Stimulated activated CD4-positive, alpha-beta T cell treated with anti-CD3 and anti-CD28 coated beads, Interleukin-1b, Interleukin-23, amount 100 ng/mL, for 4 hours (primary cell): ENCODE measurements at places on chromosomes 4 and X.

DNA sequence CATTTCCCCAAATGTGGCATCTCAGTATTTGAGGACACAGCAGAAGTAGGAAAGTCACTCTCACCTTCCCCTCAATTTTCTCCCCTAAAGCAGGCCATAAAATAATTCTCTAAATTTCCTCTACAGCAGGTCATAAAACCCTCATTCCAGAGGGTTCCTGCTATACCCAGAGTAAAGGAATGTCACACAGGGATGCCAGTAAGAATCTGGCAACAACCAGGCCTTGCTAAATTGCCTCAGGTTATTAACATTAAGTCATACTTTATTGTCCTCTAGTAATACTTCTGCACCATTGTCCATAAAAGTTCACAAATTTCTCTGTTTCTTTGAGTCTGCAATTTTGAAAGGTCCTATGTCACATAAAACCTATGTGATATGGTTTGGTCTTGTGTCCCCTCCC lies 685.7 kb upstream of the SLIT2 start:
- no peak for DNase-seq

- DNase-seq = no peak
Observed at GRCh38 chrX:143869018-143869417, 14.9 kb upstream of the UBE2NL start.

GRCh38 chrX:1466971-1467561 lies 14.4 kb upstream of the ASMTL start:
- no peak for DNase-seq

GRCh38 chrX:119853444-119853843 lies 681 bp upstream of the UPF3B start:
- no peak for DNase-seq

- no peak for DNase-seq
Observed at GRCh38 chrX:75303795-75304194, 29.9 kb downstream of the UPRT start.

DNA sequence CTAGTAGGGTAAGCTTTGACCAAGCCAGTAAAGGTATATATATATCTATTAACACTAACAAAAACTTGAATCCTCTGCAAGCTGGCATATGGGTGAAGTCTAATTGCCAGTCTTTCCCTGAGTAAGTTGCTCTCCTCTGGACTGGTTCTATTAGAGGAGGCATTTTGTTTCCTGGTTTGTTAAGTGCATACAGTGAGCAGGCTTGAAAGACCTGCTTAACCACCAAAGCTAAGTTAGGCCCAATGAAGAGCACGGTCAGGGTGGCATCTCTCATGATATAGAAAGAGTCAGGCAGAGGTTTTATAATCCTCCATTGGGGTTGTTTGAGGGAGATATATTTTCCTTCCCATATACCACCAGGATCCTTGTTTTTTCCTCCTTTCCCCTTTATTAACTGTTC lies 9.6 kb upstream of the AREG start:
- DNase-seq = no peak

DNA sequence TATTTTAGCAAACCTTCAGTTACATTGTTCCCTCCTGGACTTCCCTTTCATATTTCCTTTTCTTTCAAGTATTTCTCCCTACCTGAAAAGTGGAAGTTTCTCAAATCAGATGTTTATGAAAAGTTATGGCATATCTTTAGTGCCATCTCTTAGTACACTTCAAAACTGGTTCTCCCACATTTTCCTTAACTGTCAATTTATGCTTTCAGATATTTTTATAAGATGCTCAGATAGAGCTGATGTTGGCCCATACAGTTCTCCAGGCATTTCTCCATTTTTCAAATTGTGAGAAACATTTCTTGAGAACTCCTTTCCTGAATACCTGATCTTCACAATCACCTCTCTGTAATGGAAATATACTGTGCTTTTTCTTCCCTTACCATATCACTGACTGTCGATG lies 32.5 kb upstream of the AP1AR start:
- no peak for DNase-seq

DNA sequence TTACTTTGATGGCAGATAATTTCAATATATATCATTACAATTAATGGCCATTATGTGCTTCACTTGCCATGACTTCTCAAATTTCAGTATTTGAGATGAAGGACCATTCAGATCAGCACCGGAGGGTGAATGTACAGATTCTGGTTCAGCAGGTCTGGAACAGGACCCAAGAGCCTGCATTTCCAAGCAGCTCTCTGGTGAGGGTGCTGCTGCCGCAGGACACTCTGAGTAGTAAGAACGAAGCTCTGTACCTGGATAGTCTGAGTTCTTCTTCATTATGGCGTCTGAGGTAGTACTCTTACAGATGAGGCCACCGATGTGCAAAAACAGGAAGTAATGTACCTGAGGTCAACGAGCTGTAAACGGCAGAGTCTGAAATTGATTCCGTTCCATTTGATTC lies 228.2 kb downstream of the FBXW7 start:
- DNase-seq = no peak

- no peak for DNase-seq
Observed at GRCh38 chr4:169898095-169898494, 128.1 kb downstream of the MFAP3L start.

GRCh38 chr4:7359400-7360062 lies 75.2 kb downstream of the PSAPL1 start:
- DNase-seq = no peak

- no peak for DNase-seq
Observed at GRCh38 chr4:124691801-124692200, 20.7 kb downstream of the ANKRD50 start.

- DNase-seq = no peak
Observed at GRCh38 chr4:161247831-161248230, 916.0 kb downstream of the FSTL5 start.

GRCh38 chr4:126572264-126572663 lies 1060.5 kb upstream of the INTU start:
- no peak for DNase-seq

- no peak for DNase-seq
Observed at GRCh38 chr4:74543231-74543781, 98.4 kb downstream of the AREG start.

GRCh38 chrX:23935106-23935505 lies 27.3 kb downstream of the CXorf58 start:
- no peak for DNase-seq

DNA sequence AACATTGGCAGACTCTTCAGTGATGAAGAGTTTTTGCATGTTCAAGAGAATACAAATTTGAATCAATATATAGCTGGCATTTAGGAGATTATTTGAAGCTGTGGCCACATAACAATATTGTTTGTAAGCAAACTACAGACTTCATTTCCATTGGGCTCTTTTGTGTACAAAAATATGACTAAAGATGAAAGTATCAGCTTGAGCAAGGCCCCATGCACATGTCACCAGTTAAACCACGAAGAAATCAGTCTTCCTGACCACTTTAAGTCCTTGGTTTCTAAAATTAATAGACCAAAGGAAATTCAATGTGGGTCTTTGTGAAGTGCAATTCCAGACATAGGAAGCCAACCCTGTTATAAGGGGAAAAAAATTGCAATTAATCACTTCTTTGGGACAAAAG lies 1664.6 kb upstream of the ADGRL3 start:
- DNase-seq = no peak

DNA sequence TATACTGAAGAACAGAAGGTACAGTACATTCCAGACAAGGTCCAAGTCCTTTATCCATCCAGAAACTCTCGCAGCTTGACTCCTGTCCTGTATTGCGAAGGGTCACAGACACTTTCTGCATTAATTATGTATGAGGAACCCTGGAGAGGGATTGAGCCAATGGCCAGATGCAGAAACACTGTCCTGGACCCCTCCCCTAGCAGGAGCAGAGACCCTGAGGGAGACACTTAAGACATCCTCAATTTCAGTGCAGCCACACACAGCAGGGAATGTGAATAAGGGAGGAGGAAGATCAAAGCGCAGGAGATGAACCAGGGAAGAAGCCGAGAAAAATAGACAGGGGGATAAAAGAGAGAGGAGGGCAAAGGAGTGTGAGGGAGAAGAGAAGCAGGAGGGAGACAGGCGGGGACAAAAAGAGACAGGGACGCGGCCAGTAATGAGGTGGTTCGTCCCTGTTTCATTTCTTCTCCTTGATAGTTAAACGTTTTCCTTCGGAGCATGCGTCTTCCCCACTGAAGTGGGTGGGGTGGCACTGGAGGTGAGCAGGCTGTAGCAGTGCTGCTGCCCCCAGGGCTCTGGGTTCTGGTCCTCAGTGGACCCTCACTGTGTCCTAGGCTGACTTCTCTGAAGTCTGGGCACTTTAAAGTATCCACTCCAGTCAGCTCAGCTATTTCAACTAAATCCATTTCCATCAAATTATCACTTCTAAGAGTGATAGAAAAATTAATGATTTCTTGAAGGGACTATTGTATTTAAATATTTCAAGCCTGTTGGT lies 356.4 kb upstream of the NOCT start:
- no peak for DNase-seq

DNA sequence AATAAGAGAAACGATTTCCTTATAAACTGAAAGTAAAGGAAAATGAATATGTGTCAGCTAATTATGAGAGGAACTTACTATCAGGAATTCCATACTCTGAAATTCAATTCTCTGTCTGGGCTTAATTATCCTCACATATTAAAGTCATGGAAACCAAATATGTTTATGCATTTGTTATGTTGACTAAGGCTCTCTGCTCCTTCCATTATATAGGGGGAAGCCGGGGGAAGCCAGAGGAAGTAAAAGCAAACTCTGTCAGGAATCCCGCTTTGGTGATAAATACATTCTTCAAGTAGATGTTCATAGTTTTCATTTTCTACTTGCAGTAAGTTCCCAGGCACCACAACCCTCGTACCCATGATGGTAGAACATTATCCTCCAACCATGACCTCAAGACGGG lies 142.8 kb upstream of the VCX2 start:
- no peak for DNase-seq

GRCh38 chr4:181821039-181822004 lies 421.9 kb upstream of the TENM3 start:
- no peak for DNase-seq

DNA sequence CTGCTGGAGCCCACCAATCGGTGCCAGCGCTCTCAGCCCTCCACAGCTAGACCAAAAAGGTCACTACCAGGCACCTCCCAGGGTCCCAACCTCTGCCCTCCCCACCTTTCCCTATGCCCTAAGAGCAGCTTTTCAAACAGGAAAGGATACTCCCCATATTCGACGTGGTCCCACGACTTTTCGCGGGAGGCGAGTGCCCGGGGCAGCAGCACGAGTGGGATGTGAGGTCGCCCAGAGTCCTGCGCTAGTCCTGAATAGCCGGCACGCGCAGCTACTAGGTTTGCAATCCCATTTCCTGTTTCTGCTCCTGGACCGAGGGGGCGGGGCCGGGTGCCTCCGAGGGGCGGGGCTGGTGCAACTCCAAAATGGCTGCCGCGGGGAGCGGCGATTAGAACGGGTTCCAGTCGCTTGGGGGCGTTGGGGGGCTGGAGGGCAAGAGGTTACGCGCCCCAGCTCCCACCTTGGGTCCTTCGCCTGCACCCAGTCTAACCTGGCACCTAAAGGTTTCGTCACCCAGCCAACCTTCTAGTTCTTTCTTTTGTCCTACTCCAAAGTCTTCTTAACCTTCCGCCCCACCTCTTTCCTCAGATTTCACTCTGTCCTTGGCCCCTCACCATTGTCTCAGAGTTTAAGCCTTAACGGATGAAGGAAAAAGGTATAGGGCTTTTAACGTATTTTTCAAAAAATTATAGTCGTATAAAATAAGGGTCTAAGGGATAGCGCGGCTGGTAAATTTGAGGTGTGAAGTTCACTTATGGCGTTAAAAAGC lies 85.0 kb upstream of the TENT5D start:
- DNase-seq = no peak

DNA sequence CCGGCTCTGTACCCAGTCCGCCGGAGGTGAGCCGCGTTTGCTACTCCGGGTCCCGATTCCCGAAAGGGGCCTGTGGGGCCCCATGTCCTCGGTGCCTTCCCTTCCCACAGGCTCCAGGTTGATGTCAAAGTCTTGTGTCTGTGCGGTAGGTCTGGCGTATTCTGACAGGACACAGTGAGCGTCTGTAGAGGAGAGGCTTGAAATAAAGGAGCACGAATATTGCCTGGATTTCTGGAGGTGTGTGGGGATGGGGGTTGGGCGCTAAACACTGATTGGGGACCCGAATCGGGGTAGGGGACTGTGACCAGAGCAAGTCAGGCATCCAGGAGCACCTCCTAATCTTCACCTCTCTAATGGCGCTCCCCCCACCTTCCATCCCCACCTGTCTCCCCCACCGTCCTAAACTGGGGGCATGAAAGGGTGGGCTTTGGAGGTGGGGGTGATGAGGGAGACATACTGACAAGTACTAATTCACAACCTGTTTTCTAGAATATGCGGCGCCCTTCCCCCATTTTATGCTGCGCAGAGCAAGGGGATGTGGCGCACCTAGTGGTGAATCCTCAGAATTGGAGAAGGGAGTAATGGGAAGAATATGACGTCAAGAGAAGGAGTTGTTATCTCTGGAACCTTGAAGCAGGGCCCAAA lies 855 bp downstream of the GPRASP2 start:
- no peak for DNase-seq

GRCh38 chrX:9947131-9947794 lies 19.9 kb upstream of the CLDN34 start:
- DNase-seq = no peak

DNA sequence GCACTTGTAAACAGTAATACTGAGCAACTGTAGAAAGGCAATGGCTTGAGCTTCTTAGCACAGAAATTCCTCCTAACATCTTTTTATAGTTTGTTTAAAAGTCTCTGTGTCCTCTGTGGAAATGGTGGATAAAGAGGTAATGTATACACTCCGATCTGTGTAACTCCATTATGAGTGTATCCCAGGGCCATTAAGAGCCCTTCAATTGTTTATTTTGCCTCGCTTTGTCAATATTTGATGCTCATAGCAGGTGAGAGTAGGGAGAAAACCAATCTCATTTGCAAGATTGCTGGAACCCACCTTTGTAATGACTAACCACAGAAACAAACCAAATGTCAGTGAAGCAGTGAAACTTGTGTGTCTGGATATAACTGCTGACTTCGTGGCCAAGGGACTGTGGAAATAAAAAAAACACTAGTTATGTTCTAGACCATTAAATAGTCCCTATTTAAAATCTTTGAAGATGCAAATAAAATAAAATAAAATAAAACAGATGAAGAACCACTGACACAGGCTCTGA lies 598.2 kb upstream of the BOD1L1 start:
- no peak for DNase-seq

- no peak for DNase-seq
Observed at GRCh38 chr4:128461291-128462102, 173.9 kb upstream of the PGRMC2 start.

DNA sequence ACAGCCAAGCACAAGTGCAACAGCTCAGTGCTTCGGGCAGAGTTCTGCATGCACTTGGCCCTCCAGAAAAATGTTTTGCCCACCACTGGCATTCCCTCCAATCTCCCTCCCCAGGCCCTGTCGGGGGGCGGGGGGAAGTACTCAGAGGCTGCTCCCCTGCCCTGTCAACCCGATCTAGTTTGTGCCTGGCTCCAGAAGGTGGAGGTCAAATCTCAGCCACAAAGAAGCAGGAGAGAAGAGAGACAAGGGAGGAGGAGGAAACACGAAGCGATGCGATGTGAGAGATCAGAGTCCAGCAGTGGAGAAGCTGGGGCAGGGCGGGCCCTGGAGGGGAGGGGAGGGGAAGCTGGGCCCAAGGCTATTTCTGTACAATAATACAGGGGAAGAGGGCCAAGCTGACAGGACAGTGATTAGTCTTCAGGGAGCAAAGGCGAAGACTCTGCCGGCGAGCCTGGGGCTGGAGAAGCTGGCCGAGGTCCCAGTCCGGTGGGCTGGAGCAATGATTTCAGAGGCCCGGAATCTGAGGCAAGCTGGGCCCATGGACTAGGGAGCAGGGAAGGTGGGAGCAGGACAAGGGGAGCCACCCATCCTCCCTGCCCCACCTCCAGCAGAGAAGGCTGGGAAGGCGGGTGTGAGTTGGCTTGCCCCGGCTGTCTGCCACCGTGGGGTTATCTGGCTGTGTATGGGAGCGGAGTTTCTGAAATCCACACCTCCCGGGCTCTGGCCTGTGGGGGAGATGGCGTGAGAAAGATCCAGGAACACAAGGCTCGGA lies 167.1 kb downstream of the EFNB1 start:
- DNase-seq = no peak
